ENCODE measurements at places on chromosomes 1 and 21. TPM values are rescaled to one million over a fixed set of nuclear protein-coding genes. Genes with fewer than 3 reads are reported as not detected.

DNA sequence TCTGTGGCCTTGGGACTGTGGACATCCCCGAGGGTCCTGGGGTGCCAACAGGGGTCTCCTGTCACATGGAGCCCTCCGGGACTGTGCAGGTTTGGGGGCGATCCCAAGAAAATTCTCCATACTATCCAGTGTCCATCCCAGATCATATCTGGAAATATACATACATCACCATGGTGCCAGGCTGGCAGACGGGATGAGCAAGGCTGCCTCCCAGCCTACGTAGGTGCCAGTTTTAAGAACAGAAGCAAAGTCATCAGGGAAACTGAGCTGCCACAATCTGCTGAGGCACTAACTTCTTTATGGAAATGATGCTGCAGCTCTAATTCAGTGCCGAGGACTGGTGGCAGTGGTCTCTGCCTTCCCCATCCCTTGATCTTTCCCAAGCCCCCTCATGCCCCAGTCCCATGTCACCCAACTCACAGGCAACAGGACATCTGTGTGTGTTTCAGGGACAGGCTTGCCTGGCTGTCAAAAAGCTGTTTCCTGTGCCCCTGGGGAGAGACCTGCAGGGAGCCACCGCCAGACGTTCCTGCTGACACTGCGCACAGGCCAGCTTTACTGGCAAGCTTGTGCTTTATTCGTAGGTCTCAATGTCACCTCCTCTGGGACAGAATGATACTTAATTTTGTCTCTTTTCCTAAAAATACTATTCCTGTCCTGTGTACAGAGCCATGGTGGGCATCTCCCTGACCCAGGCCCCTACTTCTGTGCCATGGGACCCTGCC lies 15.5 kb downstream of the TEX35 start:
- H3K27me3 ChIP-seq = no peaks in the 10 kb centered on the region
- H3K36me3 ChIP-seq = no peaks in the 10 kb centered on the region
- peaks cover 32% of the 10 kb centered on the region for H3K4me1 ChIP-seq
- DNase-seq = no peak
- no peak overlapping the region for H3K27ac ChIP-seq

GRCh38 chr1:62335656-62336055 lies 16.4 kb upstream of the KANK4 start:
- no peaks in the 10 kb centered on the region for H3K4me1 ChIP-seq
- H3K27me3 ChIP-seq = no peaks in the 10 kb centered on the region

DNA sequence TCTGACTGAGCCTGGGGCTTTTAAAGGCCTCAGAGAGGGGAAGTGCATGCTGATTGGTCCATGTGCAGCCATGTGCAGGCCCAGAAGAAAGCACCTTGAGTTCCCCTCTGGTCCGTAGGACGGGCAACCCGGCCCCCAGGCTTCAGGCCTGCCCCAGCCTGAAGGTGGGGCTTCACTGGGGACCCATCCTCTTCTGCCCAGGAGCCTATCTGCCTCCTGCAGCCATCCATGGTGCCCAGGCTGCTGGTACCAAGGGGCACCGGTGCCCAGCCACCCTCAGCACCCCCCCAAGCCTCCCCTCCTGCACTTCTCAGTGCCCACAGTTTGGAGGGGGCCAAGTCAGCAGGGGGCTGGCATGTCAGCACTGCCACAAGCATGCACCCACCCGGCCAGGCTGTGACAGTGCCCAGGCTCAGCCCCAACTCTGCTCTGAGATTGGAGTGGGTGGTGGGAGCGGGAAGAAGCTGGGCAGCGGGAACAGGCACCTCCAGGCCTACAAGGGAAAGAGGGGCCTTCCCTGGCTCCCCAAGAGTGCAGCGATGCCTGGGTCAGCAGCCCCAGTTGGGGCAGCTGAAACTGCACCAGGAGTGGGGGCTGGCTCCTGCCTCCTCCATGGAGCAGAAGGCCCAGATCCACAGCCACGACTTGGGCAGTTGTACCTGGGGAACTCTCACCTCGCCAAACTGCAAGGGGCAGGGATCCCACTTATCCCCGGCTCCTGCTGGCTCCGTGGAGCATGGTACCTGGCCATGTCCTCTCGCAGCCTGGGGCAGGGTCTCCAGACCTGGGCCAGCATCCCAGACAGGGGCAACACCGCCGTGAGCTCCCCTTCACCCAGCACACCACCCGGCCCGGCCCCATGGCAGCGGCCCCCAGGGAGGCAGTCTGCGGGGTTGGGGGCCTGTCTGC lies 11.7 kb downstream of the COL6A2 start:
- no peaks in the 10 kb centered on the region for H3K27me3 ChIP-seq
- H3K4me1 ChIP-seq = no peaks in the 10 kb centered on the region
- H3K36me3 ChIP-seq = peaks cover 42% of the 10 kb centered on the region
- H3K4me3 ChIP-seq = no peak overlapping the region
- H3K27ac ChIP-seq = no peak overlapping the region
- DNase-seq = no peak

- H3K36me3 ChIP-seq = no peaks in the 10 kb centered on the region
- peak within 1 kb of the TSS; percentile 73 for H3K27ac ChIP-seq
- DNase-seq = peak; percentile 96
- H3K4me1 ChIP-seq = peaks cover 38% of the 10 kb centered on the region
Measured at GRCh38 chr1:222814536-222815439, at the start of gene DISP1. Gene DISP1, plus strand, starts transcription at chr1:222815039. Its CDS starts 127,785 bp downstream, at chr1:222942824.

DNA sequence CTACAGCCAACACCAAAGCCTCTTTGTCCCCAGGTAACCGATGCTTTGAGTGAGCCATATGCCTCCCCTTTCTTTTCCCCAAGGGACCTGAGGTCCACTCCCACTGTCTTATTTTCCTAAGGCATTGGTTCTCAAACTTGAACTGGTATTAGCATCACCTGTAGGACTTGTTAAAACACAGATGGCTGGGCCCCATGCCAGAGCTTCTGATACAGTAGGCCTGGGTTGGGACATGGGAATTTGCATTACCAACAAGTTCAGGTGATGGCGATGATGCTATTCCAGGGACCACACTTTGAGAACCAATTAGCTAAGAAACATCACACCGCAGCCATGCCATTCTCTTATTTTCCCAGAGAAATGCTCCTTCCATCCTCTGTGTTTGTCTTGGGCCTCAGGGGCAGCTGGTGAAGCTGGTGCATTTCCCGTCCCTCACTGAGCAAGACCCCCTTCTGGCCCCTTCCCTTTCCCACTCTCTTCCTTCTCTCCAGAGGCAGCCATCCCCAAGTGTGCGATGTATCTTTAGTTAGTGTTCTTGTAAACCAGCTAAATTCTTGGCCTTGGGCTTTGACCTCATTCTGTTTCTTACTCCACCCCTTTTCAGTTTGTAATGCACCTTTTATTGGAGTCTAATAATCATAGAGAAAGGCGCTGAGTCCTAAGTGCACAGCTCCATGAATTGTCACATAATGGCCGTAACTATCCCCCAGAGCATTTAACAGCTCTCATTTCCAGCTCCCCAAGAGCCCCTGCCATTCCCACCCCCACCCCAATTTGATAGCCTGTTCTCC lies 14.2 kb upstream of the TTC22 start:
- no peak overlapping the region for H3K4me3 ChIP-seq

The TRNP1 gene
- 108 TPM for total RNA-seq

DNA sequence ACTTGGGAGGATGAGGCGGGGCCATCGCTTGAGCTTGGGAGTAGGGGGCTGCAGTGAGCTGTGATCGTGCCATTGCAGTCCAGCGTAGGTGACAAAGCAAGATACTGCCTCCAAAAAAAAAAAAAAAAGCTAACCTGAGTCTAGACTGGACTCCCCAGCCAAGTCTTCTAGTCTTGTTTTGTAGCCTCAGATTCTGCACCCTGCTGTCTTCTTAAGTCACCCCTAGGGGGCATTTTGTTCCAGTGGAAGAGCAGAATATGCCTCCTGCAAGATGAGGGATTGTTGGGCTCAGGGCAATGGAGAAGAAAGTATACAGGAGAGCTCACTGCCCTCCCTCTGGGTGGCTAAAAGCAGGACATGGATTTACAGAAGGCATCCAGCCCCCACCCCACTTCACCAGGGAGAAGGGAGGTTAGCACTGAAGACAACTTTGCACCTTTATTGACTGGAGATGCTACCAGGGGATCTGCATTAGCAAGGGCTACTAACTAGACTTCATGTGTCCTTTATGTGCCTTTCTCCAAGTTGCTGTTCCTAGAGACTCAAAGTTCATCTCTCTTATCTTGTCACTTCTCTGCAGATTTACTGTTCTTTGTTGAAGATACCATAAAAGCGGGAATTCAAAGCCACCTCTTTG lies 15.3 kb upstream of the RNF187 start:
- no peaks in the 10 kb centered on the region for H3K36me3 ChIP-seq
- H3K27me3 ChIP-seq = peaks cover 17% of the 10 kb centered on the region
- no peak overlapping the region for H3K27ac ChIP-seq
- no peaks in the 10 kb centered on the region for H3K4me1 ChIP-seq
- DNase-seq = peak; percentile 58

The POU3F1 gene
- not detected for total RNA-seq

GRCh38 chr1:240464099-240464498 lies 147.9 kb downstream of the GREM2 start:
- peak; percentile 53 for DNase-seq
- peaks cover 6% of the 10 kb centered on the region for H3K4me1 ChIP-seq
- H3K4me3 ChIP-seq = no peak overlapping the region
- no peaks in the 10 kb centered on the region for H3K27me3 ChIP-seq

The NBPF6 gene
- 0.07 TPM for total RNA-seq

DNA sequence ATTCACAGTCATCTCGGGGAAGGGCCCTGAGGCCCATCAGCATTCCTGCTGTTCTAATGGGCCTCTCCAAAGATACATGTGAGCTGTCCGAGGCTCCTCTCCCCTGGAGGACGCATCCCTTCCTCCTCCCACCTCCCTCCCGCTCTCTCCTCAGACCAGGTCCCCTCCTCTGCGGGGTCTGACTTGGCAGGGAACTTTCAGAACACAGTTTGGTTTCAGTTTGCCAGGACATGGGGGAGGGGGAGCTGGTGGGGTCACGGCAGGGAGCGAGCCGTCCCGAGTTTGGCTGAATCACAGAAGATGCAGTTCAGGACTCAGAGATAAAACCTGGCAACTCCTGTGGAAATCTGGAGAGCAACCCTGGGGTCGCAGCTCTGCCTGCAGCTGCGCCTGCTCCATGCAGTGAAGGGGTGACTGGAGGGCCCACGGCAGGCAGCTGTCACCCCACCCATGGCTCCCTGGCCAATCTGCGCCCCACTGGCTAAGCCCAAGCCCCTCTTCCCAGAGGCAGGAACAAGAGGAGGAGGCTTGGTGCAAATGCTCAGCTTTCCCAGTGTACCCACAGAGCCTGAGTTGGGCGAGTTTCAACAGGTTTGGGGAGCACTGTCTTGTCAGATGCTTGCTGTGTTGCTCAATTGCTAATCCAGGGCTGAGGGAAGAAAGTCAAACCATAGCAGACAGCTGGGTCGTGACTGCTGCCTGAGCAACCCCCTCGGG lies 5.7 kb downstream of the WNT4 start:
- no peak for DNase-seq
- H3K4me3 ChIP-seq = no peak overlapping the region
- no peak overlapping the region for H3K27ac ChIP-seq
- H3K4me1 ChIP-seq = peaks cover 16% of the 10 kb centered on the region
- H3K36me3 ChIP-seq = no peaks in the 10 kb centered on the region

DNA sequence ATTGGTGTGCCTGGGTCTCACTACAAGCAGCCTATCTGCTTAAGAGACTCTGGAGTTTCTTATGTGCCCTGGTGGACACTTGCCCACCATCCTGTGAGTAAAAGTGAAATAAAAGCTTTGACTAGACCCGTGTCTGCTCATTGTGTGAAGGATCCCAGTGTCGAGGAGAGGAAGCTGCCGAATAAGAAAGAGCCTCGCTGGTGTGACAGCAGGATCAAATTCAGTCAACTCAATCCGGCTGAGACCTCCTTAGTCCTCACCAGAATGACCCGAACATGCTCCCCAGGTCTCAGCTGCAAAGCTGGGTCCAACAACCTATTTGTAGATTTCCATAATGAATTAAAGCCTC lies 14.8 kb downstream of the CD2 start:
- H3K36me3 ChIP-seq = no peaks in the 10 kb centered on the region
- H3K27ac ChIP-seq = no peak overlapping the region
- H3K4me3 ChIP-seq = no peak overlapping the region

The CDCA8 gene
- total RNA-seq = 31.8 TPM

GRCh38 chr21:29904359-29905282 lies 35.2 kb downstream of the GRIK1 start:
- H3K36me3 ChIP-seq = no peaks in the 10 kb centered on the region
- no peaks in the 10 kb centered on the region for H3K4me1 ChIP-seq

DNA sequence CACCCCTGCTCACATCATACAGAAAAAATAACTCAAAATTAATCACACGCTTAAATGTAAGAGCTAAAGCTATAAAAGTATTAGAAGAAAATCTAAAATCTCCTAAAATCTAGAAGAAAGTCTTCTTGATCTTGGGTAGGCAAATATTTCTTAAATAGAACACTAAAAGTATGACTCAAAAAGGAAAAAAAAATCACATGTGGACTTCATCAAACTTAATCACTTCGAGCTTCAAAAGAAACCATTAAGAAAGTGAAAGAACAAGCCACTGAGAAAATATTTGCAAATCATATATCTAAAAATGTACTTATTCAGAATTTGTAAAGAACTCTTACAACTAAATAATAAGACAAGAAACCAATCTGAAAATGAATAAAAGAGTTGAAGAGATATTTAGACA lies 32.7 kb downstream of the LRRC52 start:
- no peak overlapping the region for H3K27ac ChIP-seq
- peaks cover 82% of the 10 kb centered on the region for H3K27me3 ChIP-seq
- no peaks in the 10 kb centered on the region for H3K4me1 ChIP-seq

GRCh38 chr1:218677026-218677425 lies 331.9 kb downstream of the TGFB2 start:
- H3K27me3 ChIP-seq = no peaks in the 10 kb centered on the region
- DNase-seq = no peak
- no peak overlapping the region for H3K27ac ChIP-seq
- H3K4me3 ChIP-seq = no peak overlapping the region

- no peaks in the 10 kb centered on the region for H3K27me3 ChIP-seq
- peaks cover 15% of the 10 kb centered on the region for H3K4me1 ChIP-seq
- no peak overlapping the region for H3K27ac ChIP-seq
- H3K4me3 ChIP-seq = no peak overlapping the region
Measured at GRCh38 chr1:235500971-235501540, 3.2 kb downstream of the B3GALNT2 start.

DNA sequence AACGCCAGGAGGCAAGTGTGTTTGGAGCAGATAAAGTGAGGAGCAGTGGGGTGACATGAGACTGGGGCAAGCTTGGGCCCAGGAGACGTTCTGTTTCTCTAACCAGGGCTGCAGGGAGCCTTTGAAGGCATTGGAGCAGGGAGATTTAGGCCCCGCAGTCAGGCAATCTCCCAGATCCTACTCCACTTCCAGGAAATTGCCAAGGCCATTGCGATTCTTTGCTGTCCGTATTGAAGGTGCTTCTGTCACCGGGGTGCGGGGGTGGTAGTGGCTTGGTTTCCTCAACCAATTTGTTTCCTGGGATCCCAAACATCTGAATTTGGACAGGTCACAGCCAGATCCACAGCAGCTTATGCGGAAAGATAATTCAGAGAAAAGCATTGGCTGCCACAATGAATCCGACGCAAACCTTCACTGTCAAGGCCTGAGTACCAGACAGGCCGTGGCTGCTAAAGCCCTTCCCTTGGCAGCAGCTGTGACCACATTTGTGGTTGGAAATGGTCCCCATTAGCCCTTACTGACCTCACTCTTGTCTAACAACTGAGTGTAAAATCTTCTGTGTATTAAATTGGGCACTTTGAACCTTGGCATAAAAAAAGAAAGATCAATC lies 385.6 kb downstream of the PTPRU start:
- H3K27me3 ChIP-seq = no peaks in the 10 kb centered on the region
- no peak overlapping the region for H3K27ac ChIP-seq
- H3K4me3 ChIP-seq = no peak overlapping the region
- no peak for DNase-seq
- H3K36me3 ChIP-seq = no peaks in the 10 kb centered on the region

The HSD11B1 gene
- not detected for total RNA-seq

The KMO gene
- total RNA-seq = 1.2 TPM

Data from PC-3 (cell line).